Hepatic stellate cell (primary cell): ENCODE measurements at places on chromosomes 3 and 15.
A peak's percentile ranks its signal among the peaks of the same experiment; 100 is the strongest.

DNA sequence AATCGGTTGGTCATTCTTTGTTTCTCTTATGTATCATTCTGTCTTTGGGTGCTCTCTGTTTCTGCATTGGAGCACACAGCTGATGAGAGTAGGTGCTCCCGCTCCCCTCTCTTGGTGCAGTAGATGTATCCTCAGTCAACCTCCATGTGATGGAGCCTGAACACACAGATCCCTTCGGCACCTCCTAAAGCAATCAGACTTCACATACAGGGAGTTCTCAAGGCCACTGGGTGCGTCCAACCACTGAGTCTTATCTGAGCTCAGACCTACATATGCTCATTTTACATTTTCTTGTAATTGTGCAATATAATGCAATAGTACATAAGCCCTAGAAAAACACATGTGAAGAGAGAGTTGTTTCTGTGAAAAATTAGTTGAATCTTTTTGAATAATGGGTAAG lies 198.1 kb upstream of the ATP10A start:
- no peak for DNase-seq

- no peak for DNase-seq
Observed at GRCh38 chr15:71387810-71388209, 272.5 kb downstream of the THSD4 start.

GRCh38 chr3:161100994-161101393 lies 4.2 kb downstream of the B3GALNT1 start:
- DNase-seq = no peak

DNA sequence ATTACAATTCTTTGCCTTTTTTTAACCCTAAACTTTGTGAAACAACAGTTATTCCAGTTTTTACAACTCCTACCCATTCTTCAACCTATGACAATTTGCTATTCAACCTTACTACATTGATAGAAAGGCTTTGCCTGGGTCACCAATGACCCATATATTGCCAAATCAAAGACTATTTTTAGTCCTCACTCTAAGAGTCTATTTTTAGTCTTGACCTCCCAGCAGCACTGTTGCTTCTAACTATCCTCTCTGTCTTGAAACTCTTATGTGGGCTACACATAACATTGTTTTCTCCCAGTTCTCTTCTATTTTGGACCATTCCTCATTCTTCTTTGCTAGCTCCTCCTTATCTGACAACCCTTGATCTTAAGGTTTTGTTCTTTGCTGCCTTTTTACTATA lies 71.4 kb downstream of the C3orf80 start:
- DNase-seq = peak; percentile 20

DNA sequence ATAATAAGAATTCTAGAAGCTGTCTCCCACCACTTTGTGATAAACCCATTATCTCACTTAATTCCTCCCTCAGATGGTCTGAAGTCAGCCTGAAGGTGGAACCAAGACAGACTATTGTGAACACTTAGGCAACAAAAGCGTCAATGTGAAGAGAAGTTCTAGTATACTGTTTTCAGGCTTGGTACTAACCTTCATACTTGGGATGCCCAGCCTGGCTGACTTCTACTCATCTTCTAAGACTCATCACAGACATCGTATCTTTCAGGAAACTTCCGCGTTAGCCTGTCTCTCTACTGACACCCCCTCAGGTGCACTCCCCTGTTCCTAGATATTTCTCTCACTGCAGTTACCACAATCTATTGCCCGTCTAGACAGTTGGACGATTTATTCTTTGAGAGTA lies 201.2 kb downstream of the SATB1 start:
- no peak for DNase-seq

DNA sequence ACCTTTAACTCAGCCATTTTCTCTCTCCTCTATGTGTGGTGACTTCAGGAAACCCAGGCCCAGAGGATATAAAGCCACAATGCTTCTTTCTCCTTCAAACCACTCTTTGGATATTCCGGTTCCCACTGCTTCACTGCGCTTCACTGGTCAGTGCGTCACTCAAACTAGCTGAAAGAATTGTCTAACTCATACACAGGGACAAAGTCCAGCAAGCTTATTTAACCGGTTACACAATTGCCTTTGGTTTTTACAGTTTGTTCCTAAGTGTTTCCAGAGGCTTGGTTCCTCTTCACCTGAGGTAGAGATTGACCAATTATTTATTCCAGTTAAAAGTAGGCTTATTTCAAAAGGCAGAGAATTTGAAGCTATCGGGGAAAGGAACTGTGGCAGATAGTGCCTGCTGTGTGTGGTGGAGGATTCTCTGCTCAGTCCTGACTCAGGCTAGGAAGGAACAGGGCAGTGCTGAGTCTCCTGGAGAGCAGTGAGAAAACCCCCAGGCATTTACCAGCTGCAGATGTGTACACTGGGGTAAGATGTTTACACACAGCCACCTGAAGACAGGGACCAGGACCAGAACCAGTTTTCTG lies at the start of gene HGD:
Gene HGD, minus strand, starts transcription at position 145 of the 587 bp plus-strand sequence. Its CDS starts 128 bp downstream, at position 17.
- DNase-seq = no peak
